ENCODE measurements at places on chromosomes 1 and 21.

- DNase-seq: no peak
Measured at GRCh38 chr1:93552741-93553455, 105.0 kb downstream of the FNBP1L start.

- DNase-seq: no peak
Measured at GRCh38 chr1:176885341-176885740, 279.2 kb downstream of the ASTN1 start.

DNA sequence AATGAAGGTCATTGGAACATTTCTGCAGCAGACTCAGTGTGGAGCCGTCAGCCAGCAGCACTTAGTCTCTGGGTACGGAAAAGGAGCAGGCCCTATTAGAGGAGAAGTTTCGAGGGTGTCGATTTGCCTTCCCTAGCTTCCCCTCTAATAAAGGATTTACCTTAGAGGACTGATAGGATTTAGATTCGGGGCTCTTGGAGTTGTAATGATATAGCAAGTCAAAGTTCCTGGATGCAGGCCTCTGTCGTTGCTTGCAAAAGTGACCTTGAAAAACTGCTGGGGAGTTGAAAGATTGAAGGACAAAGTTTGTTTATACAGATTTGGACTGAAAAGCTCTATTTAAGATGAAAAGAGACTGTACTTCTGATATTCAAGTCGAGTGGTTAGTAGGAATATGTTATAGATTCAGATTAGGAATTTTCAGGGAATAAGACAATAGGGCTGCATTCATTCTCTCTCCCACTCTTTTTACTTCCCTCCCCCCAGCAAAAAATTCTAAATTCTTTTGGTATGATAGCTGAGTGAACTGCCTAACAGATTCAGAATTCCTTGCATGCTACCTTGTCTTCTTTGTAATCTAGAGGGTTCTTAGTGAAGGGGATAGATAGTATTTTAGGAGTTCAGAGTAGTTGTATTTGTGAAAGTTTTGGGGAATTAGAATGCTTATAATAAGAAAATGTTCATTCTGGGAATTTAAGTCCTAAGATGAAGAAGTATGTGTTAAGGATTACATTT lies 19.2 kb downstream of the NFYC start:
- no peak for DNase-seq

DNA sequence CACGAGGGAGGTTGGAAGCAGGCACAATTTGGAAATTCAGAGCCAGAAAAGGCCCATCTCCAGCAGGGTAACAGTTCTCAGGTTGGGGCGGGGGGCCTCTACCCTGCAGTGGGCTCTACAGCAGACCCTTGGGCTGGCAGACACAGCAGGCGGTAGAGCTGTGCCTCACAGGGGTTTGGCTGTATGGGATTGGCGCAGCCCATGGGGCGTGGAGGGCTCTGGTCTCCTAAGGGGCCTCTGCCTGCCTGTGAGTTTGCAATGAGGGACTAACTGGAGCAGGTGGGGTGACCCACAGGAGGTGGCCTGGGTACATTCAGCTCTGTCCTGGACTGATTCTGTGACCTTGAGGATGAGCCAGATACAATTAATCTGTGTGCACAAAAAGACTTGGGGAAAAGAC lies 124.1 kb downstream of the CAMTA1 start:
- DNase-seq: no peak

DNA sequence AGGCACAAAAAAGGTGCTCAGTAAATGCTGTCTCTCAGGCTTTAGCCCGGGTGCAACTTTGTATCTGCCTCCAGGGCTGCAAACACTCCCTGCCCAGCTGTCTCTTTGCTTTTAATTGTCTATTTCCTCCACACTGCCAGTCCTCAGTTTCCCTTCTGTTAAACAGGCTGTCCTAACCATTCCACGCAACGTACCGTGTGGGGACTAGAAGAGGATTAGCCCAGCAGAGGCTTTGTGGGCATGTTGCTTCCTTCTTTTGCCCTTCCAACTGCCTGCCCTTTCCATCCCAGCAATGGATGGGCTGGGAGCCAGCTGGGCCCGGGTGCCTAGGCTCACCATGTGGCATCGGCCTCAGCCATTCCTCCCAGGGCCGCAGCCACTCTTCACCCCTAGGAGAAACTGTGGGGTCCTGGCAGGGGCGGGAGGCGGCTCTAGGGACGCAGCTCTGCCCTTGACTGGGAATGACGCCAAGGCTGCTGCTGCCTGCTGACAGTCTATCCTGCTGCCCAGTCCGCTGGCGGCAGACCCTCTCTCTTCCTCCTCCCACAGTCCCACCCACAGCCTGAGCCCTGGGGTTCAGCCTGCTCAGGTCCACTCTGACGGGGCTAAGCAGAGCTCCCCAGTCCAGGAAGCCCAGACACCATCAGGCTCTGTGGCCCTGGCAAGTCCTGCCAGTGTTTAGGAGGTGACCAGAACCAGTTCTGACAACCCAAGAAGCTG lies 40.6 kb upstream of the LRP8 start:
- DNase-seq: no peak

DNA sequence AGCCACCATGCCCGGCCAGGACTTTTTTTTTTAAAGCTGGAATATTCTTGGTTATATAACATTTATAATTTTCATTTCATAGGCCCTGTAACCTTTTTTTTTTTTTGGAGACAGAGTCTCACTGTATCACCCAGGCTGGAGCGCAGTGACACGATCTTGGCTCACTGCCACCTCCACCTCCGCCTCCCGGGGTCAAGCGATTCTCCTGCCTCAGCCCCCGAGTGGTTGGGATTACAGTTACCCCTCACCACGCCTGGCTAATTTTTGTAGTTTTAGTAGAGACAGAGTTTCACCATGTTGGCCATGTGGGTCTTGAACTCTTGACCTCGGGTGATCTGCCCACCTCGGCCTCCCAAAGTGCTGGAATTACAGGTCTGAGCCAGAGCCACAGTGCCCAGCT lies 12.6 kb downstream of the ZYG11B start:
- peak; percentile 40 for DNase-seq

- DNase-seq: no peak
Measured at GRCh38 chr1:214702556-214702955, 99.6 kb downstream of the CENPF start.

GRCh38 chr21:29423099-29423870 lies 124.6 kb downstream of the BACH1 start:
- no peak for DNase-seq

DNA sequence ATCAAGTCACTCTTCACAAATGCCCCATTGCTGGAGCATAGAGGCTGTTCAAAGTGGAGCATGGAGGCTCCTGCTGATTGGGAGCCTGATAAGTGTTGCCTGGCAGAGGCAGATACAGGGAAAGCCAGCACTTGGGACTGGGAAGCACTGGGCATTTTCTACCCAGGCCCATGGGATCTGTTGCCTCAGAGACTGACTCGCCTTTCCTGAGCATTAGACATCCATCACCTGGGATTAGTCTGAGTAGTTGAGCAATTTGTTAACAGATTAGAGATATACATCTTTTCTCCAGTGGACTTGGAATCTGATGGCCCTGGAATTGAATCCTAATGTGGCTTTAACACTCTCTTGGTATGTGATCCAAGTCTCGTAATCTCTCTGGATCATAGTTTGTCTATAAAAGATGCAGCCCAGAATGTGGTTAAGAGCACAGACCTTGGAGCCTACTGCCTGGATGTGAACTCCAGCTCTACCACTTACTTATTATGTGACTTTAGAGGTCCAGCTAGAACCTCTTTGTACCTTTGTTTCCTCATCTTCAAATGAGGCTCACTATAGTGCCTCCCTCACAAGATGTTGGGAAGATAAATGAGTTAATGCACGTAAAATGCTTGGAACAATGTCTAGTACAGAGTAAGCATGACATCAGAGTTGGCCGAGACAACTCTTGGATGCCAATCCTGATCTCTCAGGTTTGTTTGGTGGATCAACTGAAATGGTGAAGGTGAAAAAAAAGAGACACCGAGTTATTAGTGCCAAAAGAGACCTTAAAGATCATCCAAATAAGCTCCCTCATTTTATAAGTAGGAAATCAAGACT lies 38.3 kb upstream of the NRDC start:
- no peak for DNase-seq

GRCh38 chr1:166673722-166674121 lies 165.6 kb upstream of the POGK start:
- no peak for DNase-seq

DNA sequence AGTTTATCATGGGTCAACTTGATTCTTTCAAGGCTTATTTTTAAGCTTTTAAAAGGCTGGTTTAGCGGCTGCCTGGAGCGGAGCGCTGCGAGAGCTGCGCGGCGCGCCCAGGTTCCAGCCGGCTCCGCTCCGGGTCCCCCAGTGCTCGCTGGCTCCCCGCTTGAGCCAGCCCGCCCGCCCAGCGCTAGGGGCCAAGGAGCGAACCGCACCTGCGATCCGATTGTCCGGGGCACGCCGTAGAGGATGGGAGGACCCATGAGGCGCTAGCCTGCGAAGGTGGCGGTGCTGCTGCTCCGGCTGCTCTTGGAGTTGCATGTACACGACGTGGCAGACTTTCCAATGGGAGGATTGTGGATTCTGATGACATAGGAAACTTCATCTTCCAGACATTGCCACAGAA lies 9.9 kb upstream of the CFHR4 start:
- no peak for DNase-seq

GRCh38 chr1:92784021-92784638 lies 778 bp downstream of the EVI5 start:
- DNase-seq: peak; percentile 41

- DNase-seq: no peak
Measured at GRCh38 chr1:7553042-7553690, 217.9 kb upstream of the VAMP3 start.

DNA sequence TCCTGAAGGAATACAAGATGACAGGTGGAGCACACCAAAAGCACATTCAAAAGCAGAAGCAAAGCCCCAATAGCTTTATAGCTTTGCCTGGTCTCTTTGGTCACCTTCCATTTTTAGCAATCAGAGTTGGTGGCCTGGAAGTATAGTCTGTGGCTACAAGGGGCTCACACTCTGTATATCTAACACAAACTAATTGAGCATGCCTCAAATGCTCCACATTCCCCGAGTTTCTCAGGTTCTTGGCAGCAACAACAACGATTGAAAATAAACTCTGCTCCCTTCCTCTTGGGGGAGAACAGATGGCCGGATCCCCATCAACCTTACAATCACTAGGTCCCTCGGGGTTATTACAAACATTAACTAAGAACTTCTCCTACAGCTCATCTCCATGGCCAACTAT lies 24.9 kb upstream of the TADA1 start:
- no peak for DNase-seq

- peak; percentile 90 for DNase-seq
Measured at GRCh38 chr1:234542211-234542850, 63.4 kb upstream of the TARBP1 start.

DNA sequence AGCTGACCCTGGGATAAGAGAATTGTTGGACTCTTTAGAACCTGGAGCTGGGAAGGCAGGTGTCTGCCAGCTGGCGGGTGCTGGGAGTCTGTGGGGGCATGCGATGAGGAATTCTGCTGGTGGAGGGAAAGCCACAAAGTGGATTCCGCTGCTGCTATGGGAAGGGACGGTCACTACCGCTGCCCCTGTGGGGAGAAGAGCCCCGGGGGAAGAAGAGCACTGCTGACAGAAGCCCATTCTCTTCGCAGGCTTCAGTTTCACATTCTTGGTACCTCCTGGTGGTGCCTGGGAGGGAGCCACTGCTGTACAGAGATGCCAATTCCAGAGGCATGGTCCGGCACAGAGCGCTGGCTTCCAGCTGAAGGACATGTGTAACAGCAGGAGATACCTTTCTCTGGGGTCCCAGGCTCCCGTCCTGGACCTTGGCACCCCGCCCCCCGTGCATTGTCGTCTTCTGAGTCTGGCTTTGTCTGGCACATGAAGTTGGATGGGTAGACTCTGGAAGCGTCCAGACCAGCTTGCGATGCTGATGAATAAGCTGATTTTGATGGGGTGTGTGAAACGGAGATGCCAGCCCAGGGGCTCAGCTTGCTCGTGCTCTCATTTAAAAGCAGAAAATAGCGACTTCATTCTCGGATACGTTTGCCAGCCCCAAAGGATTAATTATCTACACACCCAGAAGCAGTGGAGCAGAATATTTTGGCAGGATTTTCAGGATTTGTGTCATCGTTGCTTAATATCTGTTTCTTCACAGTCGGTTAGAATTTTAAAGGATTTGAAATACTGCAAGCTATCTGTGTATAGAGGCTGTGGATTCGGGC lies 13.2 kb downstream of the PDXK start:
- DNase-seq: no peak

DNA sequence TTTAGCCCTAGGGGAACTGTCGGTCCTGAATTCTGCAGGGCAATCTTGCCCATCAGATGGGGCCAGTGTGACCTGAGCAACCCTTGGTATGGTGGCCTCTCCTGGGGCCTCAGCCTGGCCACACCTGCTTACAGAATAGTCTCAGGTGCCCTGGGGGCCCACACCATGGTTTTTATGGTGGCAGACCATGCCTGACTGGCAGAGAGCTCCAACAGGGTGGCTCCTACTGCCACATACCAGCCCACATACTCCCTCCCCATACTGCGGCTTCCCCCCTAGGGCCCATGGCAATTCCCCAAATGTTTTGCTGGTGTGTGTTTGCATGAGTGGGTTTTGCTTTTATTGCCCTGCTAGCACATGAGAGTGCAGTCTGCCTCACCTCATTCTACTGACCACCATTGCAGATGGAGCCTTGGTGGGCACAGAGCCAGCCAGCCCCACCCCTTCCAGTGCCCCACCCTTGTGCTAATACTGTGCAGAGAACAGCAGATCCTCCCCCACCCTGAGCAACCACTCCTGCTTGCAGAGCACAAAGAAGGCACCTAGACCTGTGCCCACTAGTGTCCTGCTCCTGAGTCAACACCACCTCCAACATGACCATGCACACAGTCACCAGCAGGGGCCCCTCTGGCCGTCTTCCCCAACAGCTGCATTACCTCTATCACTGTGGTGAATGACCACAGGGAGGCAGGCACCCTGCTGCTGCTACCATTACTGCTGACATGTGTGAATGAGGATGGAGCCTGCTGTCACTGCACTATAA lies 86.8 kb downstream of the GDAP2 start:
- DNase-seq: no peak

DNA sequence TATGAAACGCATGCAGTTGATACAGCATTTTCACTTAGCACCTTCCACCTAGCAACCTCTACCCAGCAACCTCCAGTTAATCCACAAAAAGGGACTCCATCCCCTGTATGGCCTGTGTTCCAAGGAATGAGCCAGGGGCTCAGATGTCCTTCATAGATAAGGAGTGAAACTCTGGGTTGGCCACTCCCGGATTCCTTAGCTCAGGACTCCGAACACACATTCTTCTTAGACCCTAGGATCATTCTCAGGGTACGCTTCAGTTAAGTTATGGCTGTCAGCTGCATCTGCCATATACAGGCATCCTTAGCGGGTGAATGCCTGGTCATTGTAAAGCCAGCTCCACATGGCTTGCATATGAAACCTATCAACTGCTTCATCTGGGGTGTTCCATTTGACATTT lies 15.9 kb upstream of the IFI6 start:
- no peak for DNase-seq
